ENCODE measurements at places on chromosomes 2 and 18.
A peak's percentile ranks its signal among the peaks of the same experiment; 100 is the strongest.

- no peak for DNase-seq
Observed at GRCh38 chr18:13451213-13451540, 232.6 kb downstream of the LDLRAD4 start.

GRCh38 chr2:236814593-236814992, 245.0 kb downstream of the ACKR3 start:
- no peak for DNase-seq

GRCh38 chr2:158644139-158644538, 151.0 kb upstream of the DAPL1 start:
- DNase-seq: no peak

DNA sequence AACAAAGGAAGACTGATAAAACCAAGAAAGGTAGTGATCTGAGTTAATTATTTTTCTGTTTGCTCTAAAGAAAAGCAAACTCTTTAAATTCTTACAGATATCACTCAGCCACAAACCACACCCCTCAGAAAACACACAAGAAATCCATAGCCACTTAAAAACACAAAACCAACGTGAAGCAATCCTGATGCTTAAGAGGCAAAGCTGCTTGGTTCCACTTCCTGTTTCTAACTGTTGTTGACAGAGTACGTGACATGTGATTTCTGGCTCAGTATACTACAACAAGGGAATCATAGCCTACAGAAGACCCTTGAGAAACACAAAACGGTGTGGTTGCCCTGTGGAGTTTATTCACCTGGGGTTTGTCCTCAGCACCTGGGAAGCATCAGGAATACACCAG, 240.9 kb upstream of the APCDD1 start:
- peak; percentile 81 for DNase-seq

GRCh38 chr2:85564144-85564563, 2.9 kb upstream of the GGCX start:
- no peak for DNase-seq

DNA sequence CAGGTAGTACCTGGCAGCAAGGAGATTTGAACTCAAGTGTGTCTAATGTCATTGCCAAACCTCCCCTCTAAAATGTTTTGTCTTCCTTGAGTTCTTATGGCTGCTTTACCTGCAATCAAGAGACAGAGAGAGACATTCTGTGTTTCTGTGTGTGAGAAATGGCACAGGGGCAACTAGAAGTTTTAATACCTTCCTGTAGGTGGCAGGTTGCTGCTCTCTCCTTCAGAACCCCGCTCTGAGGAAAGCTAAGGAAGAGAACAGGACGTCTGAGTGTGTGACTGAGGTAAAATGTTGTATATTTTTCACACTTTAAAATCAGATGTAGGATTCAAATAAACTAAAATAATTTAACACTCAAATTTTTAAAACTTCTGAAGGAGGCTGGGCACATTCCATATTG, 19.2 kb downstream of the DTNA start:
- DNase-seq: peak; percentile 63

DNA sequence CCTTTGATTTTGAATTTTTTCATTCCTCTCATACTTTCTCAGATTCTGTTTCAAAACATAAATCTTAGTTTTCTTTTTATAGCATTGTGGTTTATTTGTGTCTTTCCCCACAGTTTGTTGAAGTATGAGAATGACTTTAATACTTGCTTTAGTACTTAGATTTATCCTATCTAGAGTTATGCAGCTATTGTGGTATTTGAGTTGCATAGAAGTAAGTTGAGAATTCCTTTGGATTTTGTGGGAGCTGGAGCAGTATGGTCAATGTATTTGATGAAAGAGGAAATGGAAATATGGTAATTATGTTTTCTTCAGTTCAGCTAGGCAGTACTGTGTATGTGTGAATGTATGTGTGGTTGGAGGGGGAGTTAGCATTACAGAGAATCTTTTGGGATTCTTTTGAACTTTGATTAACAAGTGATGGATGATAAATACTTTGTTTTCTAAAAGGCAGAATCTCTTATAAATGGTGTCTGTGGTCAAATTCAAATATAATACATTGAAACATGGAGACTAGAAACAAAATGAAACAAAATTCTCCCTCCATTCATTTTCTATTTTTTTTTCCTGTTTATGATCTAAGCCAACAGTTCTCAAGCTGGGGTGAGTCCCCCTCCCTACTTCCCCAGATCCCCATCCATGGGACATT, 3.0 kb downstream of the ACVR2A start:
- DNase-seq: no peak

- DNase-seq: peak; percentile 64
Observed at GRCh38 chr2:96970248-96970875, 16.0 kb downstream of the FAM178B start.

GRCh38 chr2:32291746-32292145, 14.0 kb downstream of the YIPF4 start:
- DNase-seq: no peak

GRCh38 chr2:32614084-32614483, 13.8 kb upstream of the TTC27 start:
- no peak for DNase-seq

- DNase-seq: no peak
Observed at GRCh38 chr18:78378983-78379382, 600.6 kb upstream of the SALL3 start.

- DNase-seq: no peak
Observed at GRCh38 chr2:16134436-16135165, 194.3 kb downstream of the MYCN start.

GRCh38 chr18:13256444-13257305, 38.1 kb downstream of the LDLRAD4 start:
- no peak for DNase-seq

DNA sequence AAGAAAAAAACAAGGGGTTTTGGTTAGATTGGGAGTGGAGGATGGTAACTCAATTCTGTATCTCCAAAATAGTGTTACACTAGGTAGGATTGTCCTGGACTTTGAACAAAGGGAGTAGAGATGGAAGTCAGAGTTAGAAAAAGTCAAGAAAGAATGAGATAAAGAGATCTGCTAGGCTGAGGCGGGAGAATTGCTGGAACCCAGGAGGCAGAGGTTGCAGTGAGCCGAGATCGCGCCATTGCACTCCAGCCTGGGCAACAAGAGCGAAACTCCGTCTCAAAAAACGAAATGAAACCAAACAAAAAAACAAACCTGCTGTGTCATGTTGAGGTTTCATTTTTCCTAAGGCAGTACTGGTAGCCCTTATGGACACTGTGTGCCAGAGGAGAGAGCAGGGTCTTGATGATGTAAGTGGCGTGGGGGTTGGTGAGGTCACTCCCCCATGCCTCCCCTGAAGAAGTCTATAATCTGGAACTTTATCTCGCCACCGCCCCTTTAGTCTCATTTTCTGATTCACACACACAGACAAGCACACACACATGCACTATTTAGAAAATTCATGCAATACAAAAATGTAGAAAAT, 10.5 kb downstream of the DRC1 start:
- DNase-seq: peak; percentile 85

- no peak for DNase-seq
Observed at GRCh38 chr2:77185052-77185451, 337.1 kb downstream of the LRRTM4 start.

All from hematopoietic multipotent progenitor cell treated with erythropoietin and hydrocortisone succinate and interleukin-3 and kit ligand, for 6 days (in vitro differentiated cells).